Testis (tissue), 5 donors: ENCODE measurements at places on chromosomes 4 and X. TPM values are rescaled to one million over a fixed set of nuclear protein-coding genes. Genes with fewer than 3 reads are reported as not detected.

The CD38 gene
- 2.2 TPM for polyA plus RNA-seq

The EDNRA gene
- polyA plus RNA-seq = 14.1 TPM

The CT83 gene
- polyA plus RNA-seq = 58.1 TPM

The ACOT9 gene
- 22.0 TPM for polyA plus RNA-seq

The PNMA6F gene
- polyA plus RNA-seq = 0.84 TPM

The C4orf17 gene
- 51.2 TPM for polyA plus RNA-seq

The ADRA2C gene
- 7.2 TPM for polyA plus RNA-seq

The FOXR2 gene
- 2.3 TPM for polyA plus RNA-seq

The NAT8L gene
- 36.6 TPM for polyA plus RNA-seq

The DSPP gene
- polyA plus RNA-seq = not detected

The NPFFR2 gene
- 1.9 TPM for polyA plus RNA-seq
